ENCODE measurements at places on chromosomes 2 and 18.

- DNase-seq = no peak
Observed at GRCh38 chr2:43230351-43230885, 4.0 kb upstream of the ZFP36L2 start.

DNA sequence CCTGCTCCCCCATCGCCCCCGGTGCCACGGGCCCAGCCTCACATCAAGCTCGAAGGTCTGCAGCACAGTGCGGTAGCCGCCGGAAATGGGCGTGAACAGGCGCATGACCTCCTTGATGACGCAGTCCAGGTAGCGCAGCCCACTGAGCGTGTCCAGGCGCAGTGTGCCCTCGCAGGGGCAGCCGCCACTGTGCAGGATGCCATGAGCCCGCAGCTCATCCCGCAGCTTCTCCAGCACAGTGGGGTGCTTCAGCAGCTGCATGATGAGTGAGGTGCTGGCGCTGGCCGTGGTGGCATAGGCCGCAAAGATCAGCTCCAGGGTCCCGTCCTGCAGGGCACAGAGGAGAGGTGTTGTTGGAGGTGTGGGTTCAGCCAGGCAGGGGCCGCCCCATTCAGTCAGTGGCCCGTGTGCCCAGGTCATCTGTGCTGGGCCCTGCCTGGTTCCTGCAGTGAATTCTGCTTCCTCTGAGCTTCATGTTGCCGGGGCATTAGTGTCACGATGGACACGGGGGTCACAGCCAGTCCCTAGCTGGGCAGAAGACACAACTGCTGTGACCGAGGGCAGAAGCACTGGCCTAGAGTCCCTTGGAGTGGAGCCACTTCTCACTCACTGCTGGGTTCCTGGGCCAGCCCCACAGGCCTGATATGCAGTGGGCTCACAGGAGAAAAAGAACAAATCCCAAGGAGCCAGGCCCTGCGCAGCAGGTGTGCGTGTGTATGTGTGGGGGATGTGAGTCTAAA lies 14.5 kb downstream of the CYP26B1 start:
- DNase-seq = no peak

- no peak for DNase-seq
Observed at GRCh38 chr2:112342067-112342550, 66.7 kb downstream of the ZC3H6 start.

- DNase-seq = peak; percentile 66
Observed at GRCh38 chr18:9673296-9674251, 34.5 kb upstream of the RAB31 start.

GRCh38 chr2:109720380-109721106 lies 73.6 kb upstream of the RGPD5 start:
- no peak for DNase-seq
